ENCODE measurements at places on chromosomes 7 and 10.
A peak's percentile ranks its signal among the peaks of the same experiment; 100 is the strongest.

DNA sequence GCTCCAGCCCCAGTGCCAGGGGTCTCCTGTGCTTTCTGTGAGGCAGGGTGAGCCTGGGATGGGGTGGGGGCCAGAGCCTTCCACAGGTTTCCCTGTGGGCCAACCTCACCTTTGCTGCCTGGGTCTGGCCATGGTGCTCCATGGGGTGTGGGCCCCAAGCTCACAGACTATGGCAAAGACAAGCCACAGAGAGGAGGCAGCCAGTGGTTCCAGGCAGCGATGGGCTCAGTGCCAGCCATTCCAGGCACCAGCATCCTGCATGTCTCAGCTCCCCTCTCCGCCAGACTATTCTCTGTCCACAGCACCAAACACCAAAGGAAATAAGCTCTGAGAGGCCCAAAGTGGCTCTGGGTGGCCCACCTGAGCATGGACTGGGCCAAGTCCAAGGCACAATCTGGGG is 133.5 kb downstream of the PTPN20 start:
- no peak for DNase-seq

DNA sequence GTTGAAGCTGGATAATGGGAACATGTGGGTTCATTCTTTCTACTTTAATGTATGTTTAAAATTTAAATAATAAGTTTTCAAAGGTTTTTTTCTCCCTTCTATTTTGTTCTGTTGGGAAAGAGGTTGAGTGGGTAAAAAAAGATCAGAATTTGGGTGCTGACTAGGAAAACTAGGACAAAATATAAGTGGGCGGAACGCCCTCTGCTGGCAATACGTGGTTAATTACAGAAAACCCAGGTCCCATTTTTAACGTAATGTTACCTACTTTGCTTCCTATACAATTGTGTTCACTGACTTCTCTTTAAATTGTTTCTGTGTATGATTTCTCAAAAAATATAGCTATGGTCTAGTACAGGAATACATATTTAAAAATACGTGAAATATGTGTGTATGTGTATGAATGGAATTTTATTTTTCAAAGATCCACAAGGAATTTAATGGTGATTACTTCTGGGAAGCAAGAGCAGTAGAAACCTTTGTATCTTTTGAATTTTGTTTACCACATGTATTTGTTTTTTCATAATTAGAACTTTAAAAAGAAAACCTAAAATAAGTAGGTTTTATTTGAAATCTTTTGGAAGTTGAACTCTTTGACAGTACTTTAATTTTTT is 8.7 kb downstream of the ECD start:
- peak; percentile 24 for DNase-seq

DNA sequence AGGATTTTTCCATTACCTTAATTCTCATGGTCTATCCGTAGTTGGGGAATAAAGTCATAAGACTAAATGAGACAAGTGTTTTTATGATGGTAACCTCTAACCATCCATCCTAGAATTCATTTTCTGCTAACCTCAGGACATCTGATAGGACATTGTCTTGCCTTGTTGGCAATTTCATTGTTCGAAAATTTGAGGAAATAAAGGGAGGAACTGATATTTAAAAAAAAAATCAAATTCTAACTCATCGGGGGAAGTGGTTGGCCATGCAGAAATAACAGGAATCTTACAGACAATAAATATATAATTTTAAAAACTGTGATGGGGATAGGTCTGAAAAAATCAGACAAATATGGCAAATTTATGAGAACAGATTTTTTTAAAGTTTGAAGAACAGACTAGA is 21.7 kb upstream of the RHOBTB1 start:
- DNase-seq, result no peak

GRCh38 chr10:58341947-58342346 is 7.1 kb downstream of the UBE2D1 start:
- no peak for DNase-seq

DNA sequence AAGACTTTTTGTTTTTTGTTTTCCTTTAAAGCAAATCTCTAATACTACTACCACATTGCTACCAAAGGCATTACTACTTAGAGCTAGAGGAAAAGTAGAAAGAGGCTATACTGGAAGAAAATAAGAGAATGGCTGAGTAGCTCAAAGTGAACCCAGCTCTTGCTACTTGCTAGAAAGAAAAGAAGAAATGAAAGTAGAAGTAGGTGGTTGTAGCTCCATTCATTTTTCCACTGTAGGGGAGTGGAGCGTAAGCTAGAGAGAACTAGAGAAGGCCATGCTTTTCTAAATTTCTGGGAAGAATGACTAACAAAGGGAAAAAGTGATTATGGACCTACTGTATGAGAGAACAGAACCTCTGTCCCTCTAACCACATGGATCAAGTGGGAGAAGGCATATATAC is 184.4 kb downstream of the PON1 start:
- no peak for DNase-seq

DNA sequence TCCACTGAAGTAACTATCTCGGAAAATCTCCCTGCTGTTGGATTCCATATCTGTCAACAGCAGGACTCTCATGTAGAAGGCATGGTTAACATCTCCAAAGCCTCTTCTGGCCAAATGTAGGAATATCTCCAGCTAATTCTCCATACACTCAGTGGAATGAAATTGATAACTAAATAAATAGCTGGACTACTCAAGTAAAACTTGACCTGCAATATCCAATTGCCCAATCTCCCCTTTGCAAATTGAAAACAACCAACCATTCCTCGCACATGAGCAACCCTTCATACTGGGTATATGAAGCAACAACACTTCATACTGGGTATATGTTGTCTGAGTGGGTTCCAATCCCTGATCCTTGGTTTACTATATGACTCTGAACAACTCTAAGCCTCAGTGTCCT is 105.4 kb upstream of the KMT2E start:
- DNase-seq, result no peak

- DNase-seq, result no peak
Measured at GRCh38 chr10:23656735-23657134, 217.9 kb downstream of the OTUD1 start.

DNA sequence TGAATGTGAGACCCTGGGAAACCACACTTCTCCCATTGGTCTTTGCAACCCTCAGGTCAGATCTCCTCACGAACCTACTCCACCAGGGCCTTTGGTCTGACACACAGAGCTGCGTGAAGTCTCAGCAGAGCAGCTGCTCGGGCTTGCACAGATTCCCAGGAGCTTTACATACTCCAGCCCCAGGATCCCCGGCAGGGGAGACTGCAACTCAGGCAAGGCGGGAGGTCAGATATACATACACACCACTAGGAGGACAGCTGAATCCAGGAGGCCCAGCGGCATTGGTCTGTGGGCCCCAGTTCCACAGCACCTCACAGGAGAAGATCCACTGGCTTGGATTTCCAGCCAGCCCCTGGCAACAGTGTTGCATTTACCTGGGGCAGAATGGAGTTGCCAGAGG is 239.2 kb downstream of the GPAM start:
- no peak for DNase-seq

DNA sequence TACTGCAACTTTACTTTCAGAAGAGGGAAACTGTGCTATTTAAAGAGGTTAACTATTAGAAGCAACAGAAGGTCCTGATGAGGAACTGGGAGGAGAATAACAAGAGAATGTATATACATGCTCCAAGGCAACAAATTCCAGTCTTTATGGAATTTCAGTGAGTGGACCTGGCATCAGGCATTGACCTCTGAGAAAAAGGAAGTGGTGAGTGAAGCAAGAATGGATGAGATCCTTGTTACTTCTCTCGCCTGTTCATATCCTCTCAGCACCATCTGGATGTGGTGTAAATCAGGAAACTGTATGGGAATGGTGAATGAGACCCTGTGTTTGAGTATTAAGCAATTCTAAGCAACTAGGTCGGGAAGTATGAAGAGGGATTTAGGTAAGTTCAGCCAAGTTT is 30.3 kb upstream of the KBTBD2 start:
- no peak for DNase-seq

DNA sequence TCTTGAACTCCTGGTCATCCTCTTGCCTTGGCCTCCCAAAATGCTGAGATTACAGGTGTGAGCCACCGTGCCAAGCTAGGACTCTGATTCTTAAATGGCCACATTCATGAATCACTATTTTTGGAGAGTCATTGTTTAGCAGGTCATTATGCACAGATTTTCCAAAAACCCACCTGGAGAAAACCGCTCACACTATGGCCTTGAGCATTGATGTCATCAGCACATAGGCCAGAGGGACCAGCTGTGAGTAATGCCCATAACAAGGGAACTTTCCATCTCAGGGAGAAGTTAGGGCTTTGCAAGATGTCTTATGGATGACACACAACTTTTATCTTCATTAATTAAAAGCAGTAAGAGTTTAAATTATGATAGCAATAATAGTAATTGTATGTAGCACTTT is 86.4 kb upstream of the KIF5B start:
- DNase-seq, result no peak

DNA sequence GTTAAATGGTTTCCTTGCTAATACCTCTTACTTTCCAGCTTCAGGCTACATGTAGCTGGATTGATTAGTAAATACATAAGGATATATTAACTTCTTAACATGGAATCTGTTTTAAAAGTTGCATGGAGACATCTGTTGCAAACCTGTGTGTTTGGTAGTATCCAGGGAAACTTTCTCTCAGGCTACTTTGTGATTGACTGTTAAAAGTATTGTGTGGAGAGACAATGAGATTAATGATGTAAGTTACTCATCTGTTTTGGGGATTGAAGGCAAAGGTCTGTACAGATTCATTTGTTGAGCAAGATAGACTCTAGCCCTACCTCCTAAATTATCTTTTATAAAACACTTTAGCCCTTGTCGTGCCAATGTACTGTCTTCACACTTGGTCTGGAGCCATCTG is 6.6 kb downstream of the CREB5 start:
- no peak for DNase-seq

DNA sequence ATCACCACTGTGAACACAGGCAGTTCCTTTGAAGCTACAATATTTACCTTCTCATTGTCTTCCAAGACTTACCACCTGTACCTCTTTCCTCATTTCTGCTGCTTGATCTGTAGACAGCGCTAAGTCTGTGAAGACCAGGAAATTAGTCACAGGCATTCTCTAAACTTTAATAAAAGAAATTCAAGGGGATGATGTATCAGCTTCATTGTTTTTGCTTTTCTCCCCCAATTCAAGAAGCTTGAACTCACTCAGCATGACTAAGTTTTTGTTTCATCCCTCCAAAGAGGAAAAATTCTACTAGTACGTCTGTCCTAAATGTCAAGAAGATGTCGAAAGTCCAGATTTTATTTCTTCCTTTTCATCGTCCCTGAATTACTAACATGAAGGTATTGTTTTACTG is 75.3 kb upstream of the PPP1R9A start:
- no peak for DNase-seq

DNA sequence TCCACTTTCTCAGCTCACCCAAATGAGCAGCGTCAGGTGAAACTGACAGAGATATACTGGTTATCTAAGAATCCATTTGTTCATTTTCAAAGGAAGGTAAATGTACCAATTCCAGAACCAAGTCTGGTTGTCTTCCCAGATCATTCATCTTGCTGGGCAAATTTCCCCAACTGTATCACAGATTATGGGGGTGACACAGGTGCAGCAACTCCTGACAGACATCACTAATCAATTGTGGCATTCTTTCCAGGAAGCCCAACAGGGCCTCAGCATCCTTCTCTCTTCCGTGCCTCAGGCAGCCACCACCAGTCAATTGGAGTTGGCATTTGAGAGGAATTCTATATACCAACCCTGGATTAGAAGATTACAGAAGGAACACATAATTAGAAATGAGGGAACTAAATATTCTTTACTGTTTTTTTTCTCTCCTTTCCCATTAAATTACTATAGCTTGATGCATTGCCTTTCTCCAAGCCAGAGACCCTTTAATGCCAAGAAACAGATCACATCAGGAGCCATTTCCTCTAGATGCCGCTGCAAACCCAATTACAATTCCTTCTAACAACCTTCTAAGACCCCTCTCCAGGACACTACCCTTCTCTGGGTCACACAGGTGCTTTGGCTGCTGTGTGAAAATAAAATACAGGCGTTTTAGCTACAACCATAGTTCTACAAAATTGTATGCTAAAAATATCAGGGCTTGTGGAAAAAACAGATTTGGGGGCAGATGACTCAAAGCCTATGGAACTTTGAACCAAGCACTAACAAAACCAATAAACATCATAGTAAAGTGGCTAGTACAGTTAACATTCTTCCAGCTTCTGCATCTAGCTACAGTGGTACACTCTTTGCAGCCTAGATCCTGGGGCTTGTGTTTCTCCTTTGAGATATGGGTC is 291.6 kb downstream of the RNLS start:
- DNase-seq, result no peak

- no peak for DNase-seq
Measured at GRCh38 chr7:130384371-130384801, 4.1 kb downstream of the CPA1 start.

DNA sequence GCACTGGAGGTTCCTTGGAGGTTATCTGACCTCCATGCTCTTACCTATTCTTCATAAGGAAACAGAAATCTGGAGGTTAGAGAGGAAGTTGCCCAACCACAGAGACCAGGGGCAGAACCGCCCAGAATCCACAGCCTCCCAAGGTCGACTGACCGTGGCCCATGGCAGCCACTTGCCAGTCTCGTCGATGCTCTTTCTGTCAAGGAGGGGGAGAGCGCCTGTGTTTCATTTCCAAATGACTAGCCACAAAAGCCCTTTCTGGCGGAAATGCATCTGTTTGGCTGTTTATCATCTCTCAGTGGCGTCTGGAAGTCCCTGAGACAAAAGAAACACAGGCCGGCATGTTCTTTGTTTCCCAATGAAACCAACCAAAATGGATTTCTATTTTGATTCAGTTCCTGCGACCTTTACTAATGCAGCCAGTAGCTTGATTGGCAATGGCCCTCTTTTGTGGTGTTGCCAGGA is 2.9 kb downstream of the RAMP3 start:
- no peak for DNase-seq

GRCh38 chr7:845731-846130 is 13.5 kb downstream of the SUN1 start:
- no peak for DNase-seq

- DNase-seq, result no peak
Measured at GRCh38 chr7:117673367-117673766, 193.5 kb downstream of the CFTR start.

- DNase-seq, result no peak
Measured at GRCh38 chr7:90752051-90752450, 155.9 kb downstream of the CDK14 start.

DNA sequence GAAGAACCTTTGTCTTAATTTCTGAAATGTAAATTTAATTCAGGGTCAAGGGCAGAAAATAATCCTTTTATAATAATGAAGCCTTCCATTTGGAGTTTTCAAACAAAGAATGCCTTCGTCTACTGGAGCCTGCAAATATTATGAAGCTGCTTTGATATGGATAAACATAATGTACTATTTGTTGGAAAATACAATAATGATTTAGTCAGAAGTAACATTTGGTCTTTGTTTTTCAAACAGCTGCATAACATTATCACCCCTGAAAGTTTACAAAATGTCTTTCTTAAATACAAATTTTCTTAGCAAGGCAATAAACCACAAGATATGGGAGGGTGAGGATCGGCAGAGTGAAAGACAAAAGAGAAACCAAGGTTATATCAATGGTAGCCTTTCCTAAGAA is 41.5 kb downstream of the TMEM26 start:
- no peak for DNase-seq

GRCh38 chr10:78502210-78502936 is 468.7 kb downstream of the RPS24 start:
- no peak for DNase-seq

- DNase-seq, result no peak
Measured at GRCh38 chr10:4329225-4329624, 496.8 kb upstream of the AKR1E2 start.
